Osteoblast (primary cell): ENCODE measurements at places on chromosomes 16 and 17.

DNA sequence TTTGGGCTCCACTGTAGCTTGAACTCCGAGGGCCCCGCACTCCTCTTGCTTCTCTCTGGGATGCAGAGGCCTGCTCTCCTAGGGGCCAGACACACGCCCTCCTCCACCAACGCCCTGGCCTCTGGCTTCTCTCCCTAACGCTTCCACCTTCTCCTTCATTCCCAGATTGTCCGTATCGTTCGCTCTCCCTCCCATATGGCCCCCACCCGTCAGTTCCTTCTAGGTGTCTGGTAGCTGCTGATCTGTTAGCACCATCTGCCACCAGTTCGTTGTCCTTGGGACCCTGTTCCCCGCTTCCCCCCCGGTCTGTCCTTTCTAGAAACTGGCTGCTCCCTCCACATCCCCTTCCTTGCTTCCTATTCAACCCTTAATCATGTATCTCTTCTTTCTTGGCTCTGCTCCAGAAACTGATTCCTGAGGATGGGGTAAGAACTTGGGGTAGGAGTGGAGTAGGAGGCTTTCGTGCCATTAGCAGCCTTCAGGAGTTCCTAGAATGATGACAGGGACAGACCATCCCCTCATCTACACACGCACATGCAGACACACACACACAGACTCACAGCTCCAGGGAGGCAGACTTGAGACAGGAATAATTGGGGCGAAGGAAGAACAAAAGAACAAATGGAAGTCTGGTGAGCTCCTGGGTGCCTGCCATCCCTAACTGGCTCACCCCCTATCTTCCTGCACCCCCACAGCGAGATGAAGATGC, 4.3 kb downstream of the ATP1B2 start:
- no peak overlapping the region for H3K4me3 ChIP-seq
- H3K27me3 ChIP-seq: peaks cover 64% of the 10 kb centered on the region
- no peaks in the 10 kb centered on the region for H3K4me1 ChIP-seq
- no peak overlapping the region for H3K27ac ChIP-seq

DNA sequence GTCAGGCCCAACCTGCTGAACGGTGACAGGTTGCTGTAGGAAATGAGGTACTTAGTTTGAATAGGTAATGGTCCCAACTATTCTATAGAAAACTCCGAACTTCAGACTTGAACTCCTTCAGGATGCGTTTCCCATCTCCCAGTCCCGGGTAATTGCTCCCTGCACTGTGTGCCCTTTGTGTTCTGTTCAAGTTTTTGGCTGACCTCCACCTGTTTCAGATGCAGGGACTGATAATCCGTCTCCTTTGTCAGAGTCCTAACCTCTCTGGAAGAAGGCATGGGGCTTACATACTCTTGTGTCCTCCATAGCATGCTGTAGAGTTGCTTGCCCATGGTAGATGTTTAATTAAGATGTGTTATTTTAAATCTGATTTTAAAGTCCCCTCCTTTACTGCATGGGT, 350.5 kb downstream of the UTP18 start:
- H3K27ac ChIP-seq: no peak overlapping the region
- no peaks in the 10 kb centered on the region for H3K36me3 ChIP-seq
- no peak overlapping the region for H3K4me3 ChIP-seq
- H3K4me1 ChIP-seq: no peaks in the 10 kb centered on the region

GRCh38 chr17:45096141-45096540, 35.0 kb downstream of the NMT1 start:
- H3K27ac ChIP-seq: no peak overlapping the region
- peak; percentile 87 for DNase-seq
- H3K36me3 ChIP-seq: peaks cover 65% of the 10 kb centered on the region
- peaks cover 30% of the 10 kb centered on the region for H3K4me1 ChIP-seq
- H3K27me3 ChIP-seq: no peaks in the 10 kb centered on the region

DNA sequence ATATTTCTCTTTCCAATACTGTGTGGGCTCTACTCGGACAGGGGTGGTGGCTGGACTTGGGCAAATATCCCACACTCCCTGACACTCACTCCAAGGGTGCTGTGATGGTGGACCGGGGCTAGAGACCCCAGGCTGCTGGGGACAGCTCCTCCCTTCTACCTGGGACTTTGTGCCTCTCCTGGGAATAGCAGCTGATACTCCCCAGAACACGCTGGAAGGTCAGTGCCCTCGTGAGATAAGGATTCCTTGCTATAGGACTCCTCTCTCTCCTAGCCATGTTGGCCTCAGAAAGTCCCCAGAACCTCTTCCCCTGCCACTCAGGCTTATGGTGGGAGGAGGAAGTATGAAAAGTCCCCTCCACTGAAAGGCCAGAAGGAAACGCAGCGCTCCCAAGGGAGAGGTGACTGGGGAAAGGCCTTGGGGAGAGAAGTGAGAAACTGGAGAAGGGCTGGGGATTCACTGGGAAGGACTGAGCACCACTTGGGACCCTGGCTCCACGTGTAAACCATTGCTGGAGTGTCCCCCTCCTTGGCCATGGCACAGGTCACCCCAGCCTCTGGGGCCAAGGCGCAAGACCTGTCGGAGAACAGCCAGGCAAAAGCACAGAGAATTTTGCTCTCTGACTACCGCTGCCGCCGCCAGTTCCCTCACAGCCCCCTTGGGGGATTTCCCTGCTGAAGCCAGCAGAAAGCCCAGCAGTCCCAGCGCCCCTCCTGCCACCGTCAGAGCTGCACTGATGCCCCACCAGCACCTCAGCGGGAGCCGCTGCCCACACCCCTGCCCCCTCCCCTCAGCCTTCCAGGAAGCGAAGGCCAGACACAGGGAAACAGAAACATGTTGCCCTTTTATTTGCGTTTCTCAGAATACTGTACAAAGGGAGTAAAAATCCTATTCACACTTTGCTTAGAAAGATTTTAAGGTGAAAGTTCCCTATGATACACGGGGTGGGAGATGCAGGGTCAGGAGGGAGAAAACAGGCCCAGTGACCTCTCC, 2.1 kb upstream of the GSDMB start:
- H3K27me3 ChIP-seq: no peaks in the 10 kb centered on the region
- H3K27ac ChIP-seq: no peak overlapping the region
- no peak overlapping the region for H3K4me3 ChIP-seq
- DNase-seq: no peak
- H3K4me1 ChIP-seq: peaks cover 20% of the 10 kb centered on the region

DNA sequence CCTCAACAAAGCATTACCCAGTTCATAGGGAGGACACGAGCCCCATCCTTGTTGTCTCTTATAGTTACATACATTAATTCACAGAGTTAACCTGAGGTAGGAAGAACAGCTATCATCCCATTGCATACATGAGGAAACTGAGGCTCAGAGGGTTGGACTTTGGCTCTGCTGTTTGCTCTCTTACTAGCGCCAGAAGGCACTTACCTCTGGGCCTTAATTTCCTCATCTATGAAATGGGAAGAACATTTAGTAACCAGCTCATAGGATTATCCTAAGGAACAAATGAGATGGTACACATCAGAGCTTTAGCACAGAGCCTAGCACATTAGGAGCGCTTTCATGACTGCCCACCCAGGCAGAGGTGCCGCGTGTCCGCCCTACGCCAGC, 27.6 kb downstream of the NEUROD2 start:
- peaks cover 19% of the 10 kb centered on the region for H3K27me3 ChIP-seq
- H3K27ac ChIP-seq: no peak overlapping the region
- no peak for DNase-seq
- no peaks in the 10 kb centered on the region for H3K36me3 ChIP-seq

DNA sequence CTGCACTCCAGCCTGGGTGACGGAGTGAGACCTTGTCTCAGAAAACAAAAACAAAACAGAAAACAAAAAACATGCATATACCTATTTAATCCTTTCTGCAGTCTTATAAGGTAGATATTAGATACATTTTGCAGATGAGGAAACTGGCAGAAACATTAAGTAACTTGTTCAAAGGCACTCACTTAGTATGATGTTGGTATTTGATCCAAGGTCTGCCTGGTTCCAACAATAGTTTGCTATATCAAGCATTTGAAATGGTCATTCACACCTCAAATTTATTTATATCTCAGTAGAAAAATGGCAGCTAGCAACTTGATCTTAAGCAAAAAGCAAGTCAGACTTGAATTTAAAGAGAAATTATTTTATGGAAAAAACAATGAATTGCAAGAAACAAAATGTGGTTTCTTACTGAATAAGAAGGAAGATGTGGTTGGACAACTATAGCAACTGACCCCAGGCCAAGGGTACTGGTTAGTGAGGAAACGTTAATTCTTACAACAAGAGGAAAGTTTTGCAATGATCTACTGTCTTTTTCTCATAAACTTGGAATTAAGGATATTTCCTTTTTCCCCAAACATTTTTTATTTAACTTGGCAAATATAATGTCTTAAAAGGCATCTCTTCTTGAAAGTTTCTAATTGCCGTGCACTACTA, 19.7 kb downstream of the DHRS7B start:
- no peak overlapping the region for H3K4me3 ChIP-seq
- H3K27ac ChIP-seq: no peak overlapping the region
- H3K27me3 ChIP-seq: no peaks in the 10 kb centered on the region
- H3K36me3 ChIP-seq: no peaks in the 10 kb centered on the region
- H3K4me1 ChIP-seq: no peaks in the 10 kb centered on the region

GRCh38 chr17:56629531-56630075, 36.1 kb downstream of the NOG start:
- H3K4me3 ChIP-seq: no peak overlapping the region
- H3K27me3 ChIP-seq: no peaks in the 10 kb centered on the region
- H3K36me3 ChIP-seq: no peaks in the 10 kb centered on the region
- no peak overlapping the region for H3K27ac ChIP-seq

GRCh38 chr17:39744075-39744835, 6.5 kb downstream of the GRB7 start:
- no peak overlapping the region for H3K27ac ChIP-seq
- no peak overlapping the region for H3K4me3 ChIP-seq
- peaks cover 3% of the 10 kb centered on the region for H3K27me3 ChIP-seq
- H3K4me1 ChIP-seq: peaks cover 17% of the 10 kb centered on the region
- DNase-seq: peak; percentile 49
- no peaks in the 10 kb centered on the region for H3K36me3 ChIP-seq

DNA sequence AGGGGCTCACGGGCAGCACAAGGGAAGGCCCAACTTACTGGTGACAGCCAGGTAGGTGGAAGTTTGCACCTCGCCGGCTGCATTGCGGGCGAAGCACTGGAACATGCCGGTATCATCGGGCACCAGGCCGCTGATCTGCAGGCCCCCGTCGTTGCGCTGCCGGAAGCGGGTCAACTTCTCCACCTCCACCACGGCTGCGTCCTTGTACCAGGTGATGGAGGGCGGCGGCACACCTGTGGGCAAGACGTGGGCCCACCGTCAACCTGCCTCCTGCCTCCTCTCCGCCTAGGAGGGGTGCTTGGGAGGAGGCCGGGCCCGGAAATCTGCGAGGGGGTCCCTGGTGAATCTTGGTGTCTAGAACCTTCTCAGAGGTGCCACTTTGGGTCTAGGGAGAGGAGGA, 123.6 kb upstream of the CDC42EP4 start:
- no peaks in the 10 kb centered on the region for H3K36me3 ChIP-seq
- no peak overlapping the region for H3K4me3 ChIP-seq
- H3K4me1 ChIP-seq: no peaks in the 10 kb centered on the region

GRCh38 chr16:29756654-29757053, 10.9 kb upstream of the C16orf54 start:
- H3K4me1 ChIP-seq: peaks cover 4% of the 10 kb centered on the region
- no peak for DNase-seq
- no peaks in the 10 kb centered on the region for H3K36me3 ChIP-seq
- no peak overlapping the region for H3K27ac ChIP-seq
